Osteocyte (in vitro differentiated cells): ENCODE measurements at places on chromosomes 1 and 21. TPM values are rescaled to one million over a fixed set of nuclear protein-coding genes. Genes with fewer than 3 reads are reported as not detected.

DNA sequence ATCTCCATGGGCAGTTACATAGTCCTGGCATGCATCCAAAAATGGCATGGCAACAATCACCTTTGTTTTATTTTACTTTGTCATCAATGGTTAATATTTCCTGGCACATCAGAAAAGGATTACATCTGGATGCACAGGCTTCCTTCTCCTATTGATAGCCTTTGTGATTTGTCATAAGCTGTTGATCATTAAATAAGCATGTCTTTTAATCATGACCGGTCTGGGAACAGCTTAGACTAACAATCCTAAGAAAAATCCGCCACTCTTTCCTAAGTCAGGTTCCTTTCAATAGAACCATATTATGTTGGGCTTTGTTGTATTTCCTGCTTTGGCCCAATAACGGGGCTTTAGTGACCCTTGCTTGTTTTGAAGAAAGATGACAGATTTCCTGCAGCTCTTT is 330.6 kb downstream of the DUSP10 start:
- DNase-seq: no peak

DNA sequence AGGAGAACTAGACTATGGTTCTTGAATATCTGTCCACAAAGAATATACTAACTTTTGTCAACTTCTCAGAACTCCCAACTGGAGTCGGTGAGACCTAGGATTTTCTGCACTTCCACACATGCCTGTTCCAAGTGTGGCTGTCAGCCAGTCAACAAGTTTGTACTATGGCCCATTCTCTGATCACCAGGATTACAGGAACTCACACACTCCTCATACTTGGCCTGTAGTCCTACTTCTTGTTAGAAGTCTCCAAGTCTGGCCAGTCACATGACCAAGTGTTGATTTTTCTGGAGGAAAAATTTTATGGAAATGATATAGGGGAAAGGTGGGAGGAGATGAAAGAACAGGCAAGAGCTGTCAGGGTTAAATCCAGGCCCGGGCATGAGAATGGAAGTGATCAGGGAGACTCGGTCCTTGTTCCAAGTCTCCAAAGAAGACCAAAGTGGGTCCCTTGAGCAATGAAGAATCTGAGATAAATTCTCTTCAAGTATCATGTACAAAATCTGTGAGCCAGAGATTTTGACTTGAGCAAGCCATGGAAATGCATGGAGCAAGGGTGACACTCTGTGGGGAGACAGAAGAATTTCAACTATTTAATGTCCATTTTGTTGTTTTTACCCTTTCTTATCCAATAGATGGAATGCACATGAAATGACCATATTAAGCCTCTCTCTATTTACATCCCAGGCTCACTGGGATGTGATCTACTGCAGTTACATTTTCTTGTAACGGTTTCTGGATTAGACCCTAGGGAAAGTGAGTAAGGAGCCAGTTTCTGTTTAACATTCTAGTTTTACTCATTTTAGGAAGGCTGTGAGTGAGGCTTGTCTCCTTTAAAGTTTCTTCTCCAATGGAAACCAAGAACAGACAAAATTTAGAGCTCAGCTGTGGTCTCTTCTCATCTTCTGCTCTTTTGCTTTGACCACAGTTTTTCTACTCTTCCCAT is 320.9 kb downstream of the ASTN1 start:
- DNase-seq: no peak

GRCh38 chr1:65524931-65525265 is 104.4 kb downstream of the LEPR start:
- no peak for DNase-seq

SHCBP1L gene
- not detected in 2 replicates for total RNA-seq

DNA sequence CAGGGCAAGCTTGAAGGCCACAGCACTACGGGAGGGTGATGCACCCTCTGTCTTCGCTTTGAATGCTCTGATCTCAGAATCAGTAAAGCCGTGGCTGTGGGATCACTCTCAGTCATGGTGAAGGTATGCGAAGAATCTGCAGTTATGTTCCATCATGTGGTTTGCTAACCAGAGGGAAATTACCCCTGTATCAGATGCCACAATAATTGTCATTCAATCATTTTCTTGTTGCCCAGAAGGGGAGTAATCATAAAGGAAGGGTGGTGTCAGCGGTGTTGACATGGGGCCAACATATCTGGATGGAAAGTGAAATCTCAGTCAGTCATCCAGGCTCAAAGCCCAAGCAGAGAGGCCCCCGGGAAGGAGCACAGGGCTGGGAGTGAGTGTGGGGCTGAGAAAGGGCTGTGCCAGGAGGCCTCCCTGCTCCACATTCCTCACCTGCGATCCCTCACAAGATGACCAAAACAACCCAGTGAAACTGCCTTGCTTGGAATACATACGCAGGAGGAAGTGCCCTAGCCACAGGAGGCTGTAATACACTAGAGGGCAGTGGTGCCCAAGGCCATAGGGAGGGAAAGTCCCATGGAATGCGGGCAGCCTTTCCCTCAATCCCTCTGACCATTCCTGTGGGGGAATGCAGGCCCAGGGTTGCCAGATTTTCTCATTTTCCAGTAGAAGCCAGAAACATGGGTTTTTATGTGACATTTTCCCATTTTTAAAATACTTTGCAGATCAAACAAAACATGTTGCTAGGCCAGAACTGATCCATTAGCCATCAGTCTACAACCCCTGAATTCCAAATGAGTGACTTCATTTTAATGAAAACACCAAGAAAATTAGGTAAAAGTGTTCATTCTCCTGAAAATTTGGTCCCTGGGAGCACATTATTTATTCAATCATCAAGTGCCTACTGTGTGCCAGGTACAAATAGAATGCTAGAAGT is 95.7 kb upstream of the VANGL1 start:
- peak; percentile 89 for DNase-seq

DNA sequence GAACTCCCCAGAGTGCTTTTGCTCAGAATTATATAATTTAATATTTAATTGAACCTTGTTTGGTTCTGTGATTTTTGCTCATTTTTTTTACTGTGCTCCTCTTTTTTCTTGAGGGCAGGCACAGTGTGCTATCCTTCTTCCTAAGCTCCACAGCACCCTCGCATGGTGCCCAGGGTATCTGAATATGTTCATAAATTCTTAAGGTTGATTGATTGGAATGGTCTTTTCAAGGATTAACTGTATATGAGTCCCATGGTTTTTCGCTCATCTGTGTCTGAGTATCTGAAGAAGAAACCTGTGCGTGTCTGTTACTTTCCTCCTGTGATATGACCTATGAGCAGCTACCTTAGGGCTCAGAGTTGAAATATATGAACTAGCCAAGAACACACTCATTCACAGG is 393.7 kb downstream of the HLX start:
- no peak for DNase-seq

- no peak for DNase-seq
Measured at GRCh38 chr1:58921342-58921741, 137.5 kb upstream of the JUN start.
